ENCODE measurements at places on chromosomes 13 and 19.
A peak's percentile ranks its signal among the peaks of the same experiment; 100 is the strongest.

DNA sequence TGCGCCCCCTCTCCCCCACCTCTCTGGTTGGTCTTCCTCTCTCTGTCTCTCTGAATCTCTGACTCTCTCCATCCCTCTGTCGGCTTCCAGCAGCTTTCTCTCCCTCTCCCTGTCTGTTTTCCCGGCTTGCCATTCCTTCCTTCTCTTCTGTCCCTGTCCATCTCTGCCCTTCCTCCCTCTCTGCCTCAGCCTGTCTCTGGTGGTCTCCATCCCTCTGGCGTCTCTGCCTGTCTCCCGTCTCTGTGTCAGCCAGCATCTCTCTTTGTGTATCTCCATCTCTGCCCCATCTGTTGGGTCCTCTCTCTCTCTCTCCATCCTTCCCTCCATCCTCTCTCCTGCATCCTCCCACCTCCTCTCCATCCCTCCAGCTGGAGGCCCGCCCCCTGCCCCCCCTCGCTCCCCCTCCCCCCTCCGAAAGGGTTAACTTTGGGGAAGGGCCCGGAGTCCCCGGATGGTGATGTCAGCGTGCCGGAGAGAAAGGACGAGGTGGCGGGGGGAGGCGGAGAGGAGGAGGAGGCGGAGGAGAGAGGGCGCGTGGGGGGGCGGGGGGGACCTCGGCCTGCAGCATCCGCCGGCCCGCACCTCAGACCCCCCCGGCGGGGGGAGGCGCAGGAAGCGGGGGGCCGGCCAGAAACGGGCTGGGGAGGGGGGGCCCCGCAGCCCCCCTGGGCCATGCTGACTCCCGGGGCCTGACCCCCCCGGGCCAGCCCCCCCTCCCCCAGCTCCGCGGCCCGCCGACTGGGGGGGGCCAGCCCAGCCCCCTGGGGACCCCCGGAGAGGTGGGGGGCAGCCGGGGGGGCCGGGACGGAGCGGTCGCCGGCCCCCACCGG is at the start of gene BRSK1:
BRSK1 (plus strand) TSS at position 450 of the 830 bp plus-strand sequence. CDS start 446 bp downstream, outside the sequence.
- DNase-seq = no peak

GRCh38 chr13:35479706-35480105 is 3.2 kb upstream of the MAB21L1 start:
- no peak for DNase-seq

GRCh38 chr13:33388286-33388998 is 102.9 kb upstream of the STARD13 start:
- DNase-seq = no peak

DNA sequence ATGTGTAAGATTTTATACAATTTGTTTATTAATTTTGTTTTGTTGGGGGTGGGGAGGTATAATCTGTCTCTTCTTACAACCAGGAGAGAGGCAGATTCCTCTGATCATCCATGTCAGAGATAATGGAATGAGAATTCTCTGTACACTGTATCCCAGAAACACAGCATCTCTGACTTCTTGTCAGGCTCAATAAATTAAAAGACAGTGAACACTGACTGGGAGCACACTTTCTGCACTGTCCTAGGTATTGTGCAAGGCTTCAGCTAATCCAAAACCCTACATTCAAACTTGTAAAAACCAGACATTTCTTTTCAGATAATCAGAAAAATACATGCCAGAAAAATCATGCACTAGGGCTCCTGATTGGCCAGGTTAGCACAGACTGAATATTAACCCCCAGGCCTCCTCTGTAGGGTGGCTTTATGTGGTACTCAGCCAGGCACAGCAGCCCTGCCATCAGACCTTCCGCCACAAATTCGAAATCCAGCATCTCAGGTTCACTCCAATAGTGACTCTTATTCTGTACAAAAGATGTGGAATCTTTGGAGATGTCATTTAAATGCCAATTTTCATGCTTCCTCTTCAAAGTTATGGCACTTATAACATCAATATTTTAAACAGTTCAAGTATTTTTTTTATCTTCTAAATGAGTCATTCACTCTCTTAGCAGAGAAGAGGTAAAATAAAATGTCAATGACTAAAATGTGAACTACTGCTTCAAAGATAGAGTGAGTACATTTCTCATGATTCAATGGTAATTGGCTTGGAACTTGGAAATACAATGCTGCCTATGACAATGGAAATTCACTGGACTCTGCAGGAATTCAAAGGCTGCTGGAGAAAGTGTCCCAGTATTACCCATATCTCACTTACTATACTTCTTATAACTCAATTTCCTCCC is 211.5 kb downstream of the KLF12 start:
- no peak for DNase-seq

DNA sequence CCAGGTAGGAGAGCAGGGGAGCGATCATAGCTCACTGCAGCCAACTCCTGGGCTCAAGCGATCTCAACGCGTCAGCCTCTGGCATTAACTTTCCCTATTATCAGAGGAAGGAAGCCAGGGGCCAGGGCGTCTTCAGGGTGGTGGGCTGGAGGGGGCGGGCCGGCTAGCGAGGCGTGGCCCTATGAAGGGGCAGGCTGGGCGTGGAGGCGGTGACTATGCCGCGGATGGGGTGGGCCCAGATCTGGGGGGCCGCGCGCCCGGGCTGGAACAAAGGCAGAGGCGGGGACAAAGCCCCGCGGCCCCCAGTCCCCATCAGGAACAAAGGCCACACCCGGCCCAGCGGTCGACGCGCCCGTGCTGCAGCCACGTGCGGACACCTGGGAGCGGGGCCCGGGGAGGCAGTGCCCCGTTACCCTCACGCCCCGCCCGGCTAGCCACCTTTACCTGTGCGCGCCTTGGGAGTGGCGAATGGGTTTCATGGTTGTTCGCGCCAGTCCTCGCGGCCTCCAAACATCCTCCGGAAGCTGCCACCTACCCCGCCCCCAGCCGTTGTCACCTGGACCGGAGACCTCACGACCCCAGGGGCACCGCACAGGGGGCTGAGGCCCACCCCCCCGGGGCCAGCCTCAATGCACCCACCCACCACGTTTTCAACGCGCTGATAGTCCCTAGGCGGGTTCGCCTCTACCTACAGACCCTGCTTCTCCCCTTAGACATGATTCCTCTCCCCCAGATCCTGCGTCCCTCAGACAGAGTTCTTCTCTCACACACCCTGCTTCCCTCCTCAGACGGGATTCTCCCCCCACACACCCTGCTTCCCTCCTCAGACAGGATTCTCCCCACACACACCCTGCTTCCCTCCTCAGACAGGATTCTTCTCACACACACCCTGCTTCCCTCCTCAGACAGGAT is 5.4 kb upstream of the TRIM28 start:
- no peak for DNase-seq

DNA sequence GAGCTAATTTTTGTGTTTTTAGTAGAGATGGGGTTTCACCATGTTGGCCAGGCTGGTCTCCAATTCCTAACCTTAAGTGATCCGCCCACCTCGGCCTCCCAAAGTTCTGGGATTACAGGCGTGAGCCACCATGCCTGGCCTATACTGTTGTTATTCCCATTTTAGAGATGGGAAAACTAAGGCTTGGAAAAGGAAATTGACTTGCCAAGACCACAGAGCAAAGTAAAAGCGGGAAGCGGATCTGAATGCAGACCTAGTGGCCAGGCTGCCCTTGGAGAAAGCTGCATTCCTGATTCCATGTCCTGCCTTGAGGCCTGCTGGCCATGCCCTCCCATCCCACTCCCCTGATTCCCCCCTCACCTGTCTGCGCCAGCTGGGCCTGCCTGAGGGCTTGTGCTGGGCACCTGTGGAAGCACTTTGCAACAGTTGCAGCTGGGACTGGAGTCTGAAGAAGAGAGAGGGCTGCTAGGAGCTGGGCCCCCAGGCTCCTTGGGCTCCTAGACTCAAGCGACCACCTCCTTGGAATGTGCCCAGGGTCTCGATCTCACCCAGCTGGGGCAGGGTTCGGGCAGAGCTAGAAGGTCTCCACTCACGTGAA is 5.7 kb downstream of the PALM3 start:
- DNase-seq = no peak

DNA sequence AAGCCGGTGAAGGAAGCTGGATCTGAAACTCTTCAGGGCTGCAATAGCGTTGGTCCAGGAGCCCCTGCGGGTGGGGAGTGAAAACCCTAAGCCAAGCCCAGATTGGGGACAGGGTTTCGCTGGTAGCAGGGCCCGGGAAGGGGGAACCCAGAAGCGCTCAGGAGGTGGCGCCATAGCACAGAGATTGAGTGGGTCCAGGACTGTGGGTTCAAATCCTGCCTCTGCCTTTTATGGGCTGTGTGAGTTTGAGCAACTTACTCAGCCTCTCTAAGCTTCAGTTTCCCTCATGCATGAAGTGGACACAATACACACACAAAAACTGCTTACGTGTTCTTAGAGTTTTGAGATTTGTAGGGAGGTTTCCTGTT is 8.3 kb upstream of the SYCN start:
- peak; percentile 49 for DNase-seq
